ENCODE measurements at places on chromosomes 12 and 14.

DNA sequence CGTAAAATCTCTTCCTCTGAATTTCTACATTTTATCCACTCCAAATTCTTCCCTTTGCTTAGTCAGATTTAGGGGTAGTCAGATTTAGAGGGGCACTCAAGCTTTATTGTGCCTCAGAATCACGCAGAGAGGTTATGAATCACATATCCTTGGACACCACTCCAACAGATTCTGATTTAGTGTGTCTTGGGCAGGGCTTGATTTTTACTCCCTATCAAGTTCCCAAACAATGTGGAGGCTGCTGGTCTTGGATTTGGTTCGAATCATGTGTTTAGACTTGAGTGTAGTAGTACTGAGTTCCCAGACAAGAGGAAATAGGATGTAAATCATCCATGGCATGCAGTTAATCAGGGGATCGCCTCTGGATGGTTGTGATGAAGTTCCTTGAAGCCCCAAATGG lies 298.1 kb upstream of the CLEC14A start:
- no peak overlapping the region for H3K4me3 ChIP-seq
- no peaks in the 10 kb centered on the region for H3K27me3 ChIP-seq
- DNase-seq = no peak
- H3K36me3 ChIP-seq = no peaks in the 10 kb centered on the region
- no peak overlapping the region for H3K27ac ChIP-seq
- no peaks in the 10 kb centered on the region for H3K4me1 ChIP-seq

- H3K4me1 ChIP-seq = peaks cover 1% of the 10 kb centered on the region
- H3K27ac ChIP-seq = no peak overlapping the region
- peak overlapping the region; percentile 70 for H3K4me3 ChIP-seq
- H3K27me3 ChIP-seq = no peaks in the 10 kb centered on the region
Measured at GRCh38 chr14:60735416-60735815, 855 bp downstream of the MNAT1 start.

- DNase-seq = no peak
- no peaks in the 10 kb centered on the region for H3K4me1 ChIP-seq
- H3K27me3 ChIP-seq = no peaks in the 10 kb centered on the region
Measured at GRCh38 chr12:89950421-89950820, 241.8 kb upstream of the ATP2B1 start.

GRCh38 chr12:111846016-111846415 lies 4.0 kb downstream of the MAPKAPK5 start:
- H3K27ac ChIP-seq = no peak overlapping the region
- no peak for DNase-seq
- H3K4me1 ChIP-seq = peaks cover under 1% of the 10 kb centered on the region
- no peak overlapping the region for H3K4me3 ChIP-seq

DNA sequence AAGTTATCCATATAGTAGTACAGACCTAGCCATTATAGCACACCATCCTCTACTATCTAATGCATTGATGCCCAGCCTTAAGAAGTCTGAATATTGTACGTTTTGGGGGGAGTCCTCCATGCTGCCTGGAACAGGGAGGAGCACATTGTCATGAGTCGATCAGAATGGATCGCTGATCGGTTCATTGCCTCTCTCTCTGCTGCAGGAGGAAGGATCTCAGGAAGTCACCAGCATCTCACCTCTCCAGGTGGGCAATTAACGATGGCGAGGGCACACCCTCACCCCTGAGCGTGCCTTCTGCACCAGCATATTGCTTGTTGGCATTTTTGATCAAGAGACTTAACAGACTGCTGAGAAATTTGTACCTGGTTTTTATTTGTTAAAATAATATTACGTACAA lies 11.5 kb downstream of the CCND2 start:
- no peak overlapping the region for H3K27ac ChIP-seq
- peaks cover 9% of the 10 kb centered on the region for H3K4me1 ChIP-seq
- H3K36me3 ChIP-seq = peaks cover 69% of the 10 kb centered on the region
- no peak for DNase-seq
- H3K4me3 ChIP-seq = no peak overlapping the region
- H3K27me3 ChIP-seq = no peaks in the 10 kb centered on the region

GRCh38 chr12:117699118-117699517 lies 269.7 kb downstream of the KSR2 start:
- no peaks in the 10 kb centered on the region for H3K36me3 ChIP-seq
- no peaks in the 10 kb centered on the region for H3K4me1 ChIP-seq
- no peaks in the 10 kb centered on the region for H3K27me3 ChIP-seq
- H3K4me3 ChIP-seq = no peak overlapping the region
- DNase-seq = no peak
- H3K27ac ChIP-seq = no peak overlapping the region

- H3K27ac ChIP-seq = no peak overlapping the region
- no peaks in the 10 kb centered on the region for H3K27me3 ChIP-seq
- DNase-seq = peak; percentile 76
- H3K4me1 ChIP-seq = no peaks in the 10 kb centered on the region
Measured at GRCh38 chr14:99628887-99629618, 15.9 kb upstream of the HHIPL1 start.

GRCh38 chr14:93039649-93040315 lies 75.9 kb downstream of the ITPK1 start:
- peaks cover 53% of the 10 kb centered on the region for H3K4me1 ChIP-seq
- no peaks in the 10 kb centered on the region for H3K36me3 ChIP-seq
- peak overlapping the region; percentile 82 for H3K27ac ChIP-seq
- H3K27me3 ChIP-seq = no peaks in the 10 kb centered on the region
- DNase-seq = no peak

GRCh38 chr14:31166271-31166561 lies 41.4 kb downstream of the HECTD1 start:
- H3K36me3 ChIP-seq = peaks cover 62% of the 10 kb centered on the region
- H3K4me3 ChIP-seq = no peak overlapping the region
- peak overlapping the region; percentile 47 for H3K27ac ChIP-seq
- no peak for DNase-seq
- H3K27me3 ChIP-seq = no peaks in the 10 kb centered on the region

DNA sequence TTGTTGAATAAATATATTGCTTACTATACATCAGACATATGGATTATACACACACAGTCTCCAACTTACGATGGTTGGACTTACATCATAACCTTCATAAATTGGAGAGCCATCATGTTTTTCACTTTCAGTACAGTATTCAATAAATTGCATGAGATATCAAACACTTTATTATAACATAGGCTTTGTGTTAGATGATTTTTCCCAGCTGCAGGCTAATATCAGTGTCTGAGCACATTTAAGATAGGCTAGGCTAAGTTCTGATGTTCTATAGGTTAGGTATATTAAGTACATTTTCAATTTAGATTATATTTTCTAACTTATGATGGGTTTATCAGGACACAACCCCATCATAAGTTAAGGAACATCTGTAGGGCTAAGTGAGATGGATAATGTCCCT lies 17.9 kb upstream of the KRR1 start:
- no peak for DNase-seq
- H3K27ac ChIP-seq = no peak overlapping the region
- H3K4me3 ChIP-seq = no peak overlapping the region
- H3K36me3 ChIP-seq = no peaks in the 10 kb centered on the region
- no peaks in the 10 kb centered on the region for H3K4me1 ChIP-seq
- no peaks in the 10 kb centered on the region for H3K27me3 ChIP-seq

GRCh38 chr12:32105986-32106516 lies 596 bp upstream of the BICD1 start:
- peak overlapping the region; percentile 58 for H3K27ac ChIP-seq
- no peaks in the 10 kb centered on the region for H3K36me3 ChIP-seq
- no peaks in the 10 kb centered on the region for H3K4me1 ChIP-seq
- peak overlapping the region; percentile 92 for H3K4me3 ChIP-seq
- DNase-seq = no peak

DNA sequence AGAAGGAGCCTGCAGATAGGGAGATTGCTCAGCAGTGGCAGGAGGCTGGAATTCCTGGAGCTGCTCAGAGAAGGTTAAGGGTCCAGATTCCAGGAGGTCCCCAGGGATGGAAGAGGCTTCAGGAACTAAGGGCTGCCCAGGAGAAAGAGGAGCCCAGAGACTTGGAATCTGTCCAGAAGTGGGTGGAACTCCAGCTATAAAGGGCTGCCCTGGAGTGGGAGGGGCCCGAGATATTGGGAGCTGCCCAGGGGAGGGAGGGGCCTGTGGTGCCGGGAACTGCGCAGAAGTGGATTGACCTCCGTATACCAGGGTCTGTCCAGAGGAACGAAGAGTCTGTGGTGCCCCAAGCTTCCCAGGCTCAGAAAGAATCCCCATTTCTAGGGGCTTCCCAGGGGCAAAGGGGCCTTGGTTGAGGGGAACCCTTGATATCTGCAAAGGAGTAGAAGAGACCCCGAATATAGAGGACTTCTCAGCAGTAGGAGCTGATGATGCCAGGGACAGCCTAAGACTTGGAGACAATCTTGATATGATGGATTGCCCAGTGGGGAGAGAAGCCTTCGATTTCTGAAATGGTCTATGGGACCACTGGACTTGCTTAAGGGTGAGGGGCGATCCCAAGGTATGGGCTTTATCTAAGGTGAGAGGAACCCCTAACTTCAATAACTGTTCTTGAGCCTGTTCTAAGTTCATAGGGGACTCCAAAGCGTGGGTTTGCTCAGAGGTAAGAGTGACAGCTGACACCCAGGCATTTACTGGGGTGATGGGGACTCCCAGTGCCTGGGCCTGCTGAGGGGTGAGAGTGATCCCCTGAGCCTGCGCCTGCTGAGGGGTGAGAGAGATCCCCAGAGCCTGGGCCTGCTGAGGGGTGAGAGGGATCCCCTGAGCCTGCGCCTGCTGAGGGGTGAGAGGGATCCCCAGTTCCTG lies 45.0 kb downstream of the FAM186A start:
- H3K36me3 ChIP-seq = no peaks in the 10 kb centered on the region
- DNase-seq = no peak
- H3K27me3 ChIP-seq = no peaks in the 10 kb centered on the region

DNA sequence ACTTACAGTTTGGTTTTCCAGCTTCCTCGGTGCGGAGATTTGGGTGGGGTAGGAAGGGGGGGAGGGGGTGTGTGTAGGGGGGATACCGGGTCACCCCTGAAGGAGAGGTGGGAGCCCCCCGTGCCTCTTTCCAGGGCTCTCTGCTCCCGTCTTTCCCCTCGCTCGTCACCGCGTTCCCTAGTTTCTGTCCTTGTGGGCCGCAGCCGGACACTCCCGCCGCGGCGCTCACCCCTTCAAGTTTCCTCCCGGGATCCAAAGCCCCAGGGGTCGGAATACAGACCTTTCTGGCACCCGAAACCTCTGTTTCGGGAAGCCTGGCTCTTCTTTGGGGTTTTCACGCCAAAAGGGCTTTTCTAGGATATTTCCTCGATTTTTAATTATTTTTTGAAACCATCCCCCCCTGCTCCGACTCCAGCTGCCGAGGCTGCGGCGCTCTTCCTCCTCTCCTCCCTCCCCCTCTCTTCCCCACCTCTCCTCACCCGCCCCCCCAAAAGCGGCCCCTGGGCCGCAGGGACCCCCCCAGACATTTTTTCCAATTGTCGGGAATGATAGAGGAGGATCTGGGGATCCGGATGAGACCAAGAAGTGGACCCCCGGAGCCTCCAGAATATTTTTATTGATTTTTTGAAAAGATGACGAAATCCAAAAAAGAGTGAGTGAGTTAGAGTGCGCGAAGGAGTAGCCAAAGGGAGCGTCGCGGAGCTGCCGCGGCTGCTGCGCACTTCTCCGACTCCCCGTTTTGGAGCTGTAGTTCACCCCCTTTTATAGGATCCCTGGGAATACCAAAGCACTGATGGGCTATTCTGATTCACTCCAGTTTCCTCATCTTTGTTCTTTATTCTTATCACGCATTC lies 1.7 kb downstream of the CCND2 start:
- H3K36me3 ChIP-seq = no peaks in the 10 kb centered on the region
- DNase-seq = peak; percentile 76
- H3K4me3 ChIP-seq = peak overlapping the region; percentile 72
- no peaks in the 10 kb centered on the region for H3K27me3 ChIP-seq

GRCh38 chr12:126558219-126558618 lies 1493.0 kb downstream of the AACS start:
- no peaks in the 10 kb centered on the region for H3K36me3 ChIP-seq
- no peak for DNase-seq
- H3K4me1 ChIP-seq = no peaks in the 10 kb centered on the region
- H3K4me3 ChIP-seq = no peak overlapping the region

- H3K4me1 ChIP-seq = no peaks in the 10 kb centered on the region
- H3K36me3 ChIP-seq = no peaks in the 10 kb centered on the region
- no peak overlapping the region for H3K27ac ChIP-seq
- no peaks in the 10 kb centered on the region for H3K27me3 ChIP-seq
- no peak for DNase-seq
Measured at GRCh38 chr12:73180734-73181133, 908.6 kb downstream of the TRHDE start.

DNA sequence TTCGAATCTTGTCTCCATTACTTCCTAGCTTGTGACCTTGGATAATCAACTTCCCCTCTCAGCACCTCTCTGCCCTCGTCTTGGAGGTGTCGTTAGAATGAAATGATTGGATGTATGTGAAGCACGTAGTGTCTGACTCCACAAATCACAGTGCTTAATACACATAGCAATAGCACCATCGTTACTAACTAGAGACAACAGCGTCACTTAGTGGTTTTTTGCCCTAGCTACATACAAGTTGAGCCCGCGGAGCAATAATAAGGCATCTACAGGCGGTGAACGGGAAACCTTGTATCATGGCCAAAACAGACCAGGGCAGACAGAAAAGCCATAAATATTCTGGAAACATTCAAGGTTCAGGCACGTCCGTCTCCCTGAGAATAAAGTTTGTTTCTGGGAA lies 154.9 kb downstream of the ASCL4 start:
- H3K4me3 ChIP-seq = no peak overlapping the region
- H3K36me3 ChIP-seq = no peaks in the 10 kb centered on the region
- H3K27ac ChIP-seq = no peak overlapping the region
- DNase-seq = peak; percentile 30
- H3K27me3 ChIP-seq = peaks cover 5% of the 10 kb centered on the region
- no peaks in the 10 kb centered on the region for H3K4me1 ChIP-seq

- no peak overlapping the region for H3K4me3 ChIP-seq
- peak; percentile 46 for DNase-seq
- H3K27ac ChIP-seq = no peak overlapping the region
- H3K4me1 ChIP-seq = peaks cover 13% of the 10 kb centered on the region
- H3K36me3 ChIP-seq = no peaks in the 10 kb centered on the region
Measured at GRCh38 chr14:59161561-59162175, 26.8 kb upstream of the DAAM1 start.

DNA sequence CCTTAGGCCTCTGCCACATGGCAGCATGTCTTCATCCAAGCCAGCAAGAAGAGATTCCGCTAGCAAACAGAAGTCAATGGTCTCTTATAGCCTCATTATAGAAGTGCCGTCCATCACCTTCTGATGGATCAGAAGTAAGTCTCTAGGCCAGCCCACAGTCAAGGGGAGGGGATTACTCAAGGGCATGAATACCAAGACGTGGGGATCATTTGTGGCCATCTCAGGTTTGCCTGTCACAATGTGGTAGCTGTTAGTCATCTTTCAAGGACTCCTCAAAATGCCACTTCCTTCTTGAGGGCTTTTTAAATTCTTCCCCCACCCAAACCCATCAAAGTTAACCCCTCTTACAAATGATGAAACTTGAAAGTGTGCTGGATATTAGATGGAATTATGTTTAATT lies 8.1 kb upstream of the ADCY6 start:
- H3K36me3 ChIP-seq = no peaks in the 10 kb centered on the region
- H3K4me3 ChIP-seq = no peak overlapping the region
- H3K27me3 ChIP-seq = no peaks in the 10 kb centered on the region
- DNase-seq = no peak
- no peaks in the 10 kb centered on the region for H3K4me1 ChIP-seq

GRCh38 chr12:80864046-80864735 lies 73.5 kb downstream of the LIN7A start:
- H3K27me3 ChIP-seq = no peaks in the 10 kb centered on the region
- no peaks in the 10 kb centered on the region for H3K4me1 ChIP-seq
- H3K4me3 ChIP-seq = no peak overlapping the region
- DNase-seq = peak; percentile 53
- H3K36me3 ChIP-seq = no peaks in the 10 kb centered on the region
- no peak overlapping the region for H3K27ac ChIP-seq

Measured in lung (tissue), 17 donors.